ENCODE measurements at places on chromosomes 1 and 21. TPM values are rescaled to one million over a fixed set of nuclear protein-coding genes. Genes with fewer than 3 reads are reported as not detected.

- peaks cover 9% of the 10 kb centered on the region for H3K27me3 ChIP-seq
- H3K4me3 ChIP-seq = no peak overlapping the region
- DNase-seq = no peak
- H3K4me1 ChIP-seq = no peaks in the 10 kb centered on the region
These were observed 508.8 kb downstream of the PLPP3 start for GRCh38 chr1:56070601-56071000.

GRCh38 chr1:44903011-44903680 lies 60.1 kb upstream of the PTCH2 start:
- H3K27ac ChIP-seq = no peak overlapping the region
- no peak for DNase-seq
- no peaks in the 10 kb centered on the region for H3K4me1 ChIP-seq
- H3K36me3 ChIP-seq = peaks cover 2% of the 10 kb centered on the region
- no peak overlapping the region for H3K4me3 ChIP-seq
- H3K27me3 ChIP-seq = no peaks in the 10 kb centered on the region

DNA sequence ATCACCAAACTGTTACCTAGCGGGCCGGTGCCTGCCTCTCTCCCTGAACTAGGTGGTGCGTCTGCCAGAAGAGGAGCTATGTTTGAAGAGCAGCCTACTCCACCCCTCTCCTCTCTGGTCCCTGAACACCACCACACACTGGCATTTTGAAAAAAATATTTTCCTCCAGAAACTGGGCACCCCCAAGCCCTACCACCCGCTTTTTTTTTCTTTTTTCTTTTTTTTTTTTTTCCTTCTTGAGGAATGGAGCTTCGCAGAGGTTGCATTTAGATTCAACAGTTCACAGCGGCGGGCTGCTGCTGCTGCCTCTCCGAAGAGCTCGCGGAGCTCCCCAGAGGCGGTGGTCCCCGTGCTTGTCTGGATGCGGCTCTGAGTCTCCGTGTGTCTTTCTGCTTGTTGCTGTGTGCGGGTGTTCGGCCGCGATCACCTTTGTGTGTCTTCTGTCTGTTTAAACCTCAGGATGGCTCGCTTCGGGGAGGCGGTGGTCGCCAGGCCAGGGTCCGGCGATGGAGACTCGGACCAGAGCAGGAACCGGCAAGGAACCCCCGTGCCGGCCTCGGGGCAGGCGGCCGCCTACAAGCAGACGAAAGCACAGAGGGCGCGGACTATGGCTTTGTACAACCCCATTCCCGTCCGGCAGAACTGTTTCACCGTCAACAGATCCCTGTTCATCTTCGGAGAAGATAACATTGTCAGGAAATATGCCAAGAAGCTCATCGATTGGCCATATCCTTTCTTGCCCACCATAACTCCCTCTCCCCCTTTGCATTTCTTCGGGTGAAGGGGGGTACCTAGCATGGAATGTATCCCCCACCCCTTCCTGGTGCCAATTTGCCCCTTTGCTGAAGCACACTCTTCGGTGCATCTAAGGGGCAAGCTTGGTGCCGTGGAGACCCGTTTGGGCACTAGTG lies at the start of gene CACNA1E:
Gene CACNA1E, plus strand, starts transcription at position 233 of the 911 bp plus-strand sequence. Its CDS starts 228 bp downstream, at position 461.
- DNase-seq = no peak
- H3K27ac ChIP-seq = no peak within 1 kb of the TSS
- H3K27me3 ChIP-seq = peaks cover 58% of the 10 kb centered on the region
- peaks cover 19% of the 10 kb centered on the region for H3K4me1 ChIP-seq
- H3K36me3 ChIP-seq = no peaks in the 10 kb centered on the region

DNA sequence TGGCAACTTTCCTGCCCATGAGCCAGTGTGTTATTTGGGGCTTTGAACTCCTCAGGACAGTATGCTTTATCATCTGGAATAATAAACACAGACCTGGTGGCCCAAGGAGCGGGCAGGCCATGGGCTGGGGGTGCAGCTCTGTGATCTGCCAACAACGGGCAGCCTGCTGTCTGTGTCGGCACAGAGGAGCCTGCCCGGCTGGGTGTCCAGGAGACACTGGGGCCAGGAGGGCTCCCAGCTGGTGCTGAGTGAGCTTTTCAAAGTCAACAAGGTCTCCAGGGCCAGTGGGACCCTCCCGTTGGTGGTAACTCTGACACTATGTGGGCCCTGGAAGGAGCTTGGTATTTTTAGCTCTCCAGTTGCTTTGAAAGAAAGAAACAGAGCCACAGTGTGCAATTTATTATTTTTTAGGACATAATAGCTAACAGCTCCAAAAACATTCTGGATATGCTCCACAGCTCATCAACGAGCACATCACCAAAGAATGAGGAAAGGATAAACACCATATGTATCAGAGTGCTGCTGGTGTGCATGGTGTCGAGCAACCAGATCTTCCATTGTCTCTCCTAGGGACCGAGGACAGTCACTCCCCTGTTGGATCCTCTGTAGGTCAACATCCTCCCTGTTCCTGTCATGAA lies 488.7 kb upstream of the USP24 start:
- H3K4me3 ChIP-seq = no peak overlapping the region
- no peaks in the 10 kb centered on the region for H3K36me3 ChIP-seq
- peaks cover 3% of the 10 kb centered on the region for H3K27me3 ChIP-seq

GRCh38 chr1:24696041-24696755 lies 49.0 kb upstream of the CLIC4 start:
- no peaks in the 10 kb centered on the region for H3K27me3 ChIP-seq
- no peaks in the 10 kb centered on the region for H3K36me3 ChIP-seq
- DNase-seq = no peak
- no peak overlapping the region for H3K4me3 ChIP-seq
- peak overlapping the region; percentile 60 for H3K27ac ChIP-seq

- no peak for DNase-seq
- H3K4me1 ChIP-seq = no peaks in the 10 kb centered on the region
- H3K4me3 ChIP-seq = no peak overlapping the region
- no peak overlapping the region for H3K27ac ChIP-seq
These were observed 26.3 kb upstream of the TSPAN2 start for GRCh38 chr1:115115521-115116161.

DNA sequence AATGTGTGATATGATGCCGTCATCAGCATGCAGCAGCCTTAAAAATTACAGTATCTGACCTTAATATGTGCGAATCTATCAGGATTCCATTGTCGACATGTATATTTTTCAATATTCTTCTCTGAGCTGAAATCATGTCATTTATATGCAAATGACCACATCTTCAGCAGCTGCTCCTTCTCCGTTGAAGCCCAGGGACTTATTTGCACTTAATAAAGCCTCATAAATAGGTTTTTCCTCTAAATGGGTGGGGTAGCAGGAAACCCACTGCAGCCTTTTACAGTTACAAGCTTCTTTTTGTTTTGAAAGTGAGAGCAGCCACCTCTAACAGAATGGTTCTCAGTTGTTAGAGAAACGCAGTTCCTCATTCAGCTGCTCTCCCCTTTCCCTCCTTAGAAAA lies 178.8 kb upstream of the ZNF644 start:
- peaks cover 5% of the 10 kb centered on the region for H3K27me3 ChIP-seq
- no peak overlapping the region for H3K27ac ChIP-seq
- H3K36me3 ChIP-seq = no peaks in the 10 kb centered on the region
- DNase-seq = no peak

- no peaks in the 10 kb centered on the region for H3K27me3 ChIP-seq
- no peak overlapping the region for H3K4me3 ChIP-seq
- no peak overlapping the region for H3K27ac ChIP-seq
- DNase-seq = no peak
These were observed 217.8 kb downstream of the DAB1 start for GRCh38 chr1:57206038-57206437.

DNA sequence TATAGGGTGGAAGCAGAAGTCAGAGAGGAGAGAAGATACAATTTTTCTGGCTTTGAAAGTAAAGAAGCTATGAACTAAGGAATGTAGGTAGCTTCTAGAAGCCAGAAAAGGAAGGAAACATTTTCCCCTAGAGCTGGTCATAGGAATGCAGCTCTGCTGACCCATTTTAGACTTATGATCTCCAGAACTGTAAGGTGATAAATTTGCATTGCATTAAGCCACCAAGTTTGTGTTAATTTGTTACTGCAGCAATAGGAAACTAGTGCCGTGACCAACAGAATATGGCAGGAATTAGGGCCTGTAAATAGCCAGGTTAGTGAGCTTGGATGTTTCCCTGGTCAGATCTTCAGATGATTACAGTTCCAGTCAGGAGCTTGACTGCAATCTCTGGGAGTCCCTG lies 244.3 kb upstream of the C1orf105 start:
- no peaks in the 10 kb centered on the region for H3K27me3 ChIP-seq
- H3K4me1 ChIP-seq = peaks cover 13% of the 10 kb centered on the region
- H3K36me3 ChIP-seq = no peaks in the 10 kb centered on the region
- H3K27ac ChIP-seq = no peak overlapping the region

GRCh38 chr1:6867729-6868659 lies 82.7 kb downstream of the CAMTA1 start:
- no peak overlapping the region for H3K27ac ChIP-seq
- no peaks in the 10 kb centered on the region for H3K27me3 ChIP-seq
- peaks cover 2% of the 10 kb centered on the region for H3K36me3 ChIP-seq
- no peak for DNase-seq
- no peaks in the 10 kb centered on the region for H3K4me1 ChIP-seq

DNA sequence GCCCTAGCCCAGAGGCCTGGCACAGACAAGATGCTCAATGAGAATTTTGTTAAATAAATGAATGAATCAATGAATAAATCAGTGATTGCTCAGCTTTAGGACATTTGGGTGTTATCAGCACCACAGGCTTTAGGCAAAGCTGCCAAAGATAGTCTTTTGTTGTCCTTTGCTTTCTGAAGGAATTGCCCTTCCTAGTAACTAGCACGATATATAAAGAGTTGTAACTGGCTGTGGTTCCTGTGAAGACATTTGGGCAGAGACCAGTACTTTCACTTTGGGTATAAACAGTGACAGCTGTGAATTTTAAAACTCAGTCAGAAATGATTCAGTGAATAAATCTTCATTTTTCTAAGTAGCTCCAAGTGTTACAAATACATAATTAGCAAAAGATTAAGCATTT lies 13.3 kb downstream of the RNU5D-1 start:
- peaks cover 67% of the 10 kb centered on the region for H3K4me1 ChIP-seq
- no peaks in the 10 kb centered on the region for H3K27me3 ChIP-seq
- no peak overlapping the region for H3K27ac ChIP-seq
- no peak overlapping the region for H3K4me3 ChIP-seq

DNA sequence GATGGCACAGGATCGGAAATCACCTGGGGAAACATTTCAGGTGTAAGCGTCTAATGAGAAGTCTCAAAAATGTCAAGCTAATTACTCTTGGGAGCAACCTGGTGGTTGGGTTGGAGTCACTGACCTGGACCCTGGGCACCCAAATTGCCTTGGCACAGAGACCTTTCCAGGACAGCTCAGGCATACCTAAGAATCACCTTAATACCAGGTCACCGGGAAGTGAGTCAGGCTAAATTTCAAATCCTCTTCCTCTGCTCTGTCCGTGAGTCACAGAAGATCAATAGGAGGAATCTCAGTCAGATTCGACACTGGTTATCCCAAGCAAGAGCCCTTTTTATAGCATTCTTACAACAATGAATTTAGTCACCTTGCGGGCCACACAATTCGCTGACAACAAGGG lies 179.6 kb upstream of the CAMK1G start:
- H3K27ac ChIP-seq = no peak overlapping the region
- H3K36me3 ChIP-seq = no peaks in the 10 kb centered on the region
- no peaks in the 10 kb centered on the region for H3K4me1 ChIP-seq
- no peak for DNase-seq

- DNase-seq = no peak
- no peak overlapping the region for H3K4me3 ChIP-seq
- no peaks in the 10 kb centered on the region for H3K4me1 ChIP-seq
- H3K27me3 ChIP-seq = no peaks in the 10 kb centered on the region
- no peak overlapping the region for H3K27ac ChIP-seq
These were observed 125.1 kb downstream of the CYYR1 start for GRCh38 chr21:26447932-26448475.

DNA sequence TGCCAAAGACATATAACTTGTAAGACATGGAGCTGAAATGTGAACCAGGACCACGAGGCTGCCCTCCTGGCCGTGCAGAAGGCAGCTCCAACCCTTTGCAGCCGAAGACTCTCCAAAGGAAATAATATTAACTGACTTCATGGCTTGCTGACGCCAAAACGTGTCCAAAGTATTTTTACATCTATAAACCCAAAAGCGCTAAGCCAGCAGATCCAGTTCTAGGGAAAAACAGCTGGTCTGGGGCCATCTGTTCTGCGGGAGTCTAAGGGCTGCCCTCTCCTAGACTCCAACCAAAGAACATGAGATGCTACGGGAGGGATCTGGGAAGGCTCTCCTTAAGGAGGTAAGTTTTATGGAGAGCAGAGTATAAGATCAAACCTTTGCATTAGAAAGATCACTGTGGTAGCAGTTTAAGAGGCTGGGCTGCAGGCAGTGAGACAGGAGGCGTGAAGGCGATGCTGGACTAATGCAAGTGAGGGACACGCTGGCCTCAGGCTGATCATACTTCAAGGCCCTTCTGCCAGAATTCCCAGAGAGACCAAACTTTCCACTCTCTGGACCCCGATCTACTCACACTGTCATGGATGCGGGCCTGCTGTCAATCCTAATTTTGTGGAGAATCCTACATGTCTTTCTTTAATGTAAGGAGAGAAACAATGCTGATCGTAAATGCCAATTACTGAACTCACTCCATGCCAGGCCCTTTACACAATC lies 1.2 kb downstream of the TMEM53 start:
- H3K27me3 ChIP-seq = no peaks in the 10 kb centered on the region
- peak; percentile 37 for DNase-seq
- H3K4me1 ChIP-seq = peaks cover 50% of the 10 kb centered on the region
- peak overlapping the region; percentile 88 for H3K4me3 ChIP-seq
- no peaks in the 10 kb centered on the region for H3K36me3 ChIP-seq
- peak overlapping the region; percentile 94 for H3K27ac ChIP-seq

TNFRSF9 gene
- total RNA-seq = 0.44 TPM

HCN3 gene
- 9.0 TPM for total RNA-seq

BCL10 gene
- total RNA-seq = 60.5 TPM

SUSD4 gene
- total RNA-seq = not detected
